Fibroblast of upper back skin (primary cell): ENCODE measurements at places on chromosomes 7 and 10.

DNA sequence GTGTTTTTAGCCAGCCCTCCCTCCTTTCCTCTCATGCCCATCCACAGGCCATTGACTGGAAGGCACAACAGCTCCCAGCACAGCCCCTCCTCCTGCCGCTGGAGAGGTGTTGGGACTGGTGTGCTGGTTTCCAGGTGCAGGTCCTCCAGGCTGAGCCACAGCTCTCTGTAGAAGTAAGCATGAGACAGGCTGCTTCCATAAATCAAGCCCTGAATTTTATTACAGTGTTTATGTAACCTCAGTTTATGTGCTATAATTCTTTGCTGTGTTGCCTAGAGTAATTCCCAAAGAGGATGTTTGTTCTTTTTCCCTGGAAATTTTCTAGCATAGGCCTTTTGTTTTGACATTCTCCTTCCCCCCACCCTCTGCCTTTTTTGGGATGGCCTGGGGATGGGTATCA, 445.8 kb downstream of the AUTS2 start:
- no peak for DNase-seq

- DNase-seq: no peak
These were observed 128.6 kb upstream of the MDFIC start for GRCh38 chr7:114793155-114793845.

GRCh38 chr7:39749177-39749576, 125.8 kb downstream of the RALA start:
- DNase-seq: peak; percentile 76

- no peak for DNase-seq
These were observed 183.1 kb upstream of the HDAC9 start for GRCh38 chr7:18312482-18312881.

- DNase-seq: peak; percentile 60
These were observed 359.1 kb downstream of the CRPPA start for GRCh38 chr7:16062269-16062668.

- DNase-seq: no peak
These were observed 471.8 kb downstream of the SORCS3 start for GRCh38 chr10:105112862-105113261.

DNA sequence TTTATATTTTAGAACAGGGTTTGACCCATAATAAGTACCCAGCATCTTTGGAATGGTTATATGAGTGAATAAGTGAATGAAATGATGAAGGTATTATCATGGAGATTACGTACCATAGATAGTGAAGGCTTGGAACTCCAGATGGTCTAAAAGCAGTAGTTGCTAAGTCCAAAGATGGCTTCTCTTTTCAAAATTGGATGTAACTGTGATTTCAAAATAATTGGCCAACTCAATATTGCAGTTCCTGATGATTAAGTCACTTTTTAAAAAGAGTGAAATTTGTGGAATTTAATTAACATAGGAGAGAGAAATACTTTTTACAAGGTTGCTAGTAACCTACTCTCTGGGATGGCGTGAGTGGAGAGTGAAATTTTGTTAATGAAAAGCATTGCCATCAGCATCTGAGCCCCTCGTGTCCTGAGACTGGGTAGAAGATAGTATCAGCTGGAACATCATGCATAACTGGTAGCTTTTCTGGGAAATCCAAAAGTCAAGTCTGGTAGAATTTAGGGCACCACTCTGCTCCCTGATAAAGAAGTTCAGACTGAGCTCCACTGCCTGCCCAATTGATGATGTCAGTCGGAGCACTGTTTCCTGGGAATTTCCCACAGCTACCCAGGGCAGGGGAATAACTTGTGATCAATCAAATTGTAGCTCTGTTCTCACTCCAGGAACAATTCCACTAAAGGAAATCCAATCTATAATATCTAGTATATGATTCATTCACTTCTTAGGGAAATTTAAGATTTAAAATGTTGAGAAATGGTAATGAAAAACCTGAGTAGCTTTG, 3.2 kb downstream of the GPR141 start:
- no peak for DNase-seq

- DNase-seq: peak; percentile 78
These were observed 40.3 kb downstream of the YKT6 start for GRCh38 chr7:44240983-44241510.

- peak; percentile 20 for DNase-seq
These were observed 6.5 kb downstream of the SAP25 start for GRCh38 chr7:100567031-100567730.

DNA sequence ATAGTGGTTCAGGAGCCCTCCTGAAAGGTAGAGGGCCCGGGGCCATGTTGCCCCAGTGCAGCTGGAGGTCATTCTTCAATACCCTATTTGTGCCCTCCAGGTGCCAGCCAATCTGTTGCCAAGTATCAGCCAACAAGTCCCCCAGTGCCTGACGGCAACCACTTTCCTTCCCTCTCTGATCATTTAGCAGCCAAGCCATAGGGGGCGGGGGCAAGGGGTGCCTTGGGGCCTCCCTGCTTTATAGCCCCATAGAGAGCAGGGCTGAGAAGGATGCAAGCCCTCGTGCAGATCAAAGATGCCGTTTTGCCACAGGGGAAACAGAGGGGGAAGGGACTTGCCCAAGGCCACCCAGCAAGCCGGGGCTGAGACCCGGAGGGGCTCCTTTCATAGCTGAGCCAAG, 149.0 kb upstream of the CHST15 start:
- no peak for DNase-seq

- peak; percentile 4 for DNase-seq
These were observed 42.3 kb upstream of the FOXI2 start for GRCh38 chr10:127694580-127695193.
